CD8-positive, alpha-beta T cell (primary cell): ENCODE measurements at places on chromosomes 5 and 9.

DNA sequence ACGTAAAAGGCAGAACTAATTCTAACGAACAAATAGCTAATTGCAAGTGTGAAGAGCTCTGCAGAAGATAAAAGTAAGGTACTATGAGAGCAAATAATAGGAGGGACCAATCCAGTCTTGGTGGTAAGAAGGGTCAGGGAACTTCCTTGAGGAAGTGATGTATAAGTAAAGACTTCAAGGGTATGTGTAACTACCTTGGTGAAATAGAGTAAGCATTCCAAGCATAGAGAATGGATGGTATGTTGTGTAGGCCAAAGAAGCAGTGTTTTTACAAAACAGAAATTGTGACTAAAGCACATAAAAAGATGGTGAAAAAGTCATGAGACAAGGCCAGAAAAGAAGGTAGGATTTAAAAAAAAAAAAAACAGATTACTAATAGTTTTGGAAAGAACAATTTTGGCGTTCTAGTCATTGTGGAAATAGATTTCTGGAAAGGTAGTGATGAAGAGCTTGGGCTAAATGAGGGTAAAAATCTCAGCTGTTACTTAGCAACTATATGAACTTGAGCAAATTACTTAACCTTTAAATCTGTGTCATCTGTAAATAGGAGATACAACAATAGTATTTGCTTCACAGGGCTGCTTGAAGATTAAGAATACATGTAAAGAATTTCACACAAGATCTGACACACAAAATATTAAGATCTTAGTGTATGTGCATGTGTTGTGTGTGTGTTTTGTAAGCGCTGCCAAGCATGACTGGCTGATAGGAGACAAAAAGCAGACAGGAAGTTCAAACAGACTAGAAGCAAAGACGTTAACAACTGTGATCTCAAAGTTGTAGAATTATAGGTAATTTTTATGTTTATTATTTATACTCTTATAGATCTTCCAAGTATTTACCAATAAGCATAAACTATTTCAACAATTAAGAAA is 73.5 kb downstream of the NR6A1 start:
- no peak for DNase-seq

- no peak for DNase-seq
Measured at GRCh38 chr9:87350915-87351314, 146.8 kb upstream of the DAPK1 start.

- no peak for DNase-seq
Measured at GRCh38 chr5:59724482-59725391, 168.8 kb downstream of the PDE4D start.

GRCh38 chr5:90983711-90984124 is 399.4 kb downstream of the ARRDC3 start:
- DNase-seq = no peak
